ENCODE measurements at places on chromosomes 4 and X. TPM values are rescaled to one million over a fixed set of nuclear protein-coding genes. Genes with fewer than 3 reads are reported as not detected.

Gene ENPP6
- 0.06 TPM for total RNA-seq

Gene CLCN5
- 1.9 TPM for total RNA-seq

Gene DDIT4L
- total RNA-seq: 8.5 TPM

Gene CT45A7
- not detected for total RNA-seq

Gene PCSK1N
- 9.8 TPM for total RNA-seq
